ENCODE measurements at places on chromosomes 13 and 19.

DNA sequence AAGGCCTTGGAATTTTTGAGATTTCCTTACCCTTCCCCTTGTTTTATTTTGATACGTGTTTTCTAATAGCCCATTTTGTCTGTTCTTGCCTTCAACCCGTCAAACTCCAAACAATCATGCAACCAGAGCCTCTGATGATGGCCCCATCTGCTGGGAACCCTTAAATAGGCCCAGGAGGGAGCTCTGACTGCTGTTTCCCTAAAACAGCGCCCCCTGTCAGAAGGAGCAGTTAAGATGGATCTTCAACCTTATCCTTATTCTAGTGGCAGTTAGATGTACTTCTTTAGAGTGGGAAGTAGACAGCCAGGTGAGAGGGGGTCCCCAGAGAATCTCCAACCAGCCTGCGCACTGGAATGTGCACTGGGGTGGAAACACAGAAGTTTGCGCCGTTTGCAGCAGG, 1031.0 kb upstream of the PCDH9 start:
- no peak for DNase-seq

DNA sequence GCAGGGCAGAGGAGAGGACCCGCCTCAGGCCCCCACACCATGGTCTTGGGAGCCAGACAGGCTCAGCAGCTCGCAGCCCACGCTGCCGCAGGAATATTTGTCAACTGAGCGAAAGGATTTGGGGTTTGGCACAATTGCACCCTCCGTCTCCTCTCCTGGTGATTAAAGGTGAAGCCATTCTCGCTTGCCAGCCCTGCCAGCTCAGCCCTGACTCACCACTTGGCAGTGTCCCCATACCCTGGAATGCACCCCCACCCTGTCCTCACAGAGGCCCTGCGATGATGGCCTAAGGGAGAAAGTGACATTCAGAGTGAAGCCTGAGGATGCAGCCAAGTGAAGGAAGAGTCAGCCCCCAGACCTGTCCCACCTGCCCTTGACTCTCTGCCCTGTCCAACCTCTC, 18.8 kb downstream of the CYTH2 start:
- no peak for DNase-seq

GRCh38 chr13:33051632-33052031, 35.4 kb downstream of the KL start:
- no peak for DNase-seq

GRCh38 chr19:39941615-39942365, 7.4 kb upstream of the FCGBP start:
- no peak for DNase-seq

- no peak for DNase-seq
Observed at GRCh38 chr19:5356428-5356827, 15.8 kb upstream of the PTPRS start.

GRCh38 chr13:90605664-90606063, 741.8 kb upstream of the MIR17HG start:
- no peak for DNase-seq

DNA sequence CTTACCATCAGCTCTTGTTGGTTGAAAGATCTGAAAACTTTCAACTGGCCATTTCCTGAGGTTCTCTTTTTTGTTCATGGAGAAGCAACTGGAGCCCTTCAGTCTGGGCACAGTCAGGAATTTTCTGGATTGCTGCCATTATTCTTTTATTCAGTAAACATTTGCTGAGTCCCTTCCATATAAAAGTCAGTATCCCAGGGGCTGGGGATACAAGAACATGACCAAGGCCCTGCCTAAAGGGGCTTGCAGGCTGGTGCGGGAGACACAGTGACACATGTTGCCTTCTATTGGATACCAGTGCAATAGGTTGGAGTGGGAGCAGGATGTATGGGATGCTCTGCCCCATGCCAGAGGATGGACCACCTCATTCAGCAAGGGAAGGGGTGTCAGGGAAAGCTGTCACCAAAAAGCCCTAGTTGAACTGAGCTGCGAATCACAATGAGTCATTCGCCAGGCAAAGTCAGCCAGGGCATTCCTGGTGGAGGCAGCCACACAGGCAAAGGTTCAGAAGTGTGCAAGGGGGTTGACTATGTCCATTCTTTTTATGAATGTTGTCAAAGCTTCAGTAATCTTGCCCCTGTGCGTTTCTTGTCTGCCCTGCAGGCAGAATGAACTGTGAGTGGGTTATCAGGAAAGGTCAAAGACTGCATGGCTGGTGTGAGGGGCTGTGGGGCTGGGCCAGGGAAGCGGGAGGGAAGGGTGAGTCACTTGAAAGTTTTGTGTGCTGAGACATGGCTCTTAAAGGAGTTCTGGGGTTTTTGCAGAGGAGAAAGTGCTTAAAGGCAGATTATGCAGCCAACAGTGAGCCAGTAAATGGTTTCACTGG, 395.9 kb downstream of the KCNRG start:
- DNase-seq = no peak

DNA sequence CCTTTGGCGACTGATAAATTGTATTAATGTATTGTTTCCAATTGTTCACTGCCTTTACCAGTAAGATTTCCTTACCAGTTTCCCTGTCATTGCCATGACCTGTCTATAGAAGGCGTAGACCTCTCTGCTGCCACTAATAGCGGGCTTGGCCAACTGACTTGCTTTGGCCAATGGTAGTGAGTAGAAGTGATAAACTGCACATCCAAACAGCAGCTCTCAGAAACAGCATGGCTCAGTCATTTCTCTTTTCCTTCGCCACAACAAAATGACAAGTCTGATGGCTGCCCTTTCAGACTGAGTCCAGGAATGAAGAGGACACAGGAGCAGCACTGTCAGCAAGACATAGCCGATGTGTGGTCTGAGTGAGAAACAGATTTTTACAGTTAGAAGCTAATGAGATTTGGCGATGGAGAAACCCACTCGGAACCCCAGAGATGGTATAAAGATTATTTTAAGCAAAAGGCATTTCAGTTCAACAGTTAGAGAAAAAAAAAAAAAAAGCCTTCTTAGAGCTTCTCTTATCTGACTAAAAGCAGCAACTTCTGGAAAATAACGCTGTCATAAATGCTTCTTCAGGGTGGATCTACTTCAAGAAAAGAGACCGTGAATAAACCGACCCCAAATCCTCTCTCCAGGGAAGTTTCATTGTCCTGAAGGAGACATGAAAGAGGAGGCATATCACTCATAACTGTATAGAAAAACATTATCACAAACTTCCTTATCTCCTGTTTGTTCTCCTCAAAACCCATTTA, 42.0 kb upstream of the TM9SF2 start:
- no peak for DNase-seq

DNA sequence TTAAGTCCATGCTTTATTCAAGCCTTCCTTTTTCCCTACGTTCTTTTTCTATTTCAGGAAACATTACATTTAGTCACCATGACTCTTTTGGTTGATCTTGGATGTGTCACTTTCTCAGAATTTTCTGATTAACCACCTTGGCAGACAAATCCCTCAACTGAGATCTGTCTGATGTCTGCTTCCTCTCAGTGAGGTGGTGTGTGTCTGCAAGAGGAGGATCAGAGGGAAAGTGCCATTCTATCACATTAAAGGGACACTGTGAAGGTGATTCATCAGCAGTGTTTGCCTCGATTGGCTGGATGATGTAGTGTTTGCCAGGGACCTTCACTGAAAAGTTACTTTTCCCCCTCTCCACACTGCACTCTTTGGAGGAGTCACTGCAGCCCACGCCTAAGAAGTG, 3.0 kb upstream of the CCNP start:
- DNase-seq = no peak

DNA sequence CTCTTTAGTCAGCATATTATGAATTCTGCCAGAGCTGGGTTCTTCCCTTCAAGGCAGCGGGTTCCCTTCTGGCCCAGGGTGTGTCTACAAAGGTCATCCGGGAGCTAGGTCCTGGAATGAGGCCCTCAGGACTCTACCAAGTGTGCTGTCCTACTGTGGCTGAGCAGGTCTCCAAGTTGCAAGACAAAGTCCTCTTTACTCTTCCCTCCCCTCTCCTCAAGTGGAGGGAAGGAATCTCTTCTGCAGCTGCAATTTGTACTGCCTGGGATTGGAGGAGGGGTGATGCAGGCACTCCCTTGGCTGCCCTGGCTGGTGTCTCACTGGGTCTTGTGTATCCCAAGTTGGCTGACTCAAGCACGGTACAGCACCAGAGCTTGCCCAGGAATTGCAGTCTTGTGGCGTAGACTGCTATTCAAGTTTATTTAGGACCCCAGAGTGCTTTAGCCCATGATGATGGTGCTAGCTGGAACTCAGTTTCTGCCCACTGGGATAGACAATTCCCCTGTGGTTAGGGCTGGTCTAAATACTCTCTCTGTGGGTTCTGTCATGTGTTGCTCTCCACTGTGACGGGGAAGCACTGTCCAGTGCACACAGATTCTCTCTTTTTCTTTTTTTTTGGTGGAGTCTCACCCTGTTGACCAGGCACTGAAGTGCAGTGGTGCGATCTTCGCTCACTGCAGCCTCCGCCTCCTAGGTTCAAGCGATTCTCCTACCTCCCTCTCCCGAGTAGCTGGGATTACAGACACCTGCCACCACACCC, 28.5 kb downstream of the RFC3 start:
- DNase-seq = no peak

DNA sequence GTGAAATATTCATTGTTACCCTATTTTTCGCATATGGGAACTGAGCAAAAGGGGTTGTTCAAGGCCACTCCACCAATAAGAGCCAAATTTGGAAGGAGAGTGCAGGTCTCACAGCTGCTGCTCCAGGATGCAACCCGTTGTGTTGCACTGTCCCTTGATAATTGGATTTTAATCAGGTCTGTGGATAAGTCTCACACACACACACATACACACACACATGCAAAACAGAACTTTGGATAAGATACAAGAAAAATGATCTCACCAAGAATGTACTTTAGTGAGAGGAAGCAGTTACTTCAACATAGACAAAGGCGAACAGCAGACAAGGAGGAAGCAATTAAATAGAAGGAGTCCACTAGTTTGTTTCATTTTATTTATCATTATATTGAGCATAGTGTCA, 127.3 kb upstream of the EDNRB start:
- no peak for DNase-seq

GRCh38 chr13:92260363-92260762, 861.9 kb downstream of the GPC5 start:
- DNase-seq = no peak

GRCh38 chr19:50861010-50861409, 6.3 kb downstream of the KLK3 start:
- no peak for DNase-seq

DNA sequence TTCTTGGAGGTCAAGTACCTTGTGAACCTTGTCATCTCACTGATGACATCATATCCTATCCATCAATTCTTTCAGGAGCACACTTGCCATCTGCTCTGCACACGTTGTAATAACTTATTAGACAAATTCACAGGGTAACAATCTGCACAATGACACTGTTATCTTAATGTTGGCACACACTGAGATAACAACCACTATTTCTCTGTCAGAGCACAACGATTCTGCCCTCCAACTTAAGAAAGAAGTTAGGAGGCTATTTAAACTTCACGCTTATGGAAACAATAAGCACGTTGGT, 351.3 kb downstream of the DACH1 start:
- DNase-seq = no peak

- DNase-seq = no peak
Observed at GRCh38 chr13:55583953-55584593, 1556.6 kb upstream of the PRR20A start.

GRCh38 chr13:25844559-25845434, 207.0 kb downstream of the SHISA2 start:
- no peak for DNase-seq

GRCh38 chr13:21075011-21075378, 13.6 kb upstream of the LATS2 start:
- no peak for DNase-seq

- no peak for DNase-seq
Observed at GRCh38 chr13:98658131-98658530, 81.2 kb upstream of the STK24 start.

DNA sequence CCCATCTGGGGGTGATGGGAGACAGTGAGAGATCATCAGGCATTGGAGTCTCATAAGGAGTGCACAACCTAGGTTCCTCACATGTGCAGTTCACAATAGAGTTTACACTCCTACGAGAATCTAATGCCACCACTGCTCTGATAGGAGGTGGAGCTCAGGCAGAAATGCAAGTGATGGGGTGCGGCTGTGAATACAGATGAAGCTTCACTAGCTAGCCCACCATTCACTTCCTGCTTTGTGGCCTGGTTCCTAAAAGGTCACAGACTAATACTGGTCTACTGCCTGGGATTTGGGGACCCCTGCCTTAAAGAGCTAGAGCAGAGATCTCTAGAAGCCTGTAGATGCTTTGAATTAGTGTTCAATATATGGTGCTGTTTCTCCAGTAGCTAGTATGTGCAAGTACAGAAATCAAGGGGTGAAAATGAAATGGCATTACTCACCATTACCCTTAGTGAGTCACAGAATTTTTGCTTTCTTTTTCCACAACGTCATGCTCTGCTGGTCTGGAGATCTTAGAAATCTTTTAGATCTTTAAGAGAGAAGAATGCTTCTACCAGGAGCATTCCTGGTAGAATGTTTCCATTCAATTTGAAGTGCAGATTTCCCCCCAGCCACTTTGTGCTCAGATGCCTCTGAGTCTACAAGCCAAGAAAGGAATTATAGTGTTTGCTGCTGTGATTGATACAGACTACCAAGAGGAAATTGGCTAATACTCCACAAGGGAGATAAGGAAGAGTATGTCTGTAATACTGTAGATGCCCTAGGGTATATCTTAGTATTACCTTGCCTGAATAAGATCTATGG, 2301.2 kb downstream of the PCDH9 start:
- DNase-seq = no peak

GRCh38 chr19:20558011-20558410, 7.6 kb downstream of the ZNF737 start:
- no peak for DNase-seq

- DNase-seq = no peak
Observed at GRCh38 chr19:12374026-12374425, 8.5 kb upstream of the ZNF442 start.

- DNase-seq = no peak
Observed at GRCh38 chr13:43057653-43058317, 34.4 kb downstream of the DNAJC15 start.

DNA sequence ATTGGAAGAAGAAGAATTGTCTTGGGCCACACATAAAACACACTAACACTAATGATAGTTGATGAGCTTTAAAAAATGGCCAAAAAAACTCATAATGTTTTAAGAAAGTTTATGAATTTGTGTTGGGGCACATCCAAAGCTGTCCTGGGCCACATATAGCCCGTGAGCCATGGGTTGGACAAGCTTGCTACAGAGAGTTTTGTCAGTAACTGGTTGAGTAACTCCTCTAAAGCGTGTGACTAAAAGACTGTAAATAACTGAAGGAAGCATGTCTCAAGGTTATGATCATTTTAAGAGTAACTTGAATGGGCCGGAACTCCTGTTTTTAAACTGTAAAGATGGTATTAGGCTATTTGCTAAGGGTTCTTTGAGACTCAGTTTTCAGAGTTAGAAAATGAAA, 118.0 kb downstream of the KL start:
- no peak for DNase-seq

GRCh38 chr19:45152504-45153338, 8.1 kb downstream of the NKPD1 start:
- DNase-seq = no peak

All from stimulated activated CD4-positive, alpha-beta T cell treated with anti-CD3 and anti-CD28 coated beads, TNF-alpha, amount 100 ng/mL, for 1 hour (primary cell).